ENCODE measurements at places on chromosomes 6 and 20.

- no peak for DNase-seq
Measured at GRCh38 chr6:106446983-106447382, 86.5 kb downstream of the CRYBG1 start.

- no peak for DNase-seq
Measured at GRCh38 chr6:20115246-20115980, 96.9 kb downstream of the MBOAT1 start.

DNA sequence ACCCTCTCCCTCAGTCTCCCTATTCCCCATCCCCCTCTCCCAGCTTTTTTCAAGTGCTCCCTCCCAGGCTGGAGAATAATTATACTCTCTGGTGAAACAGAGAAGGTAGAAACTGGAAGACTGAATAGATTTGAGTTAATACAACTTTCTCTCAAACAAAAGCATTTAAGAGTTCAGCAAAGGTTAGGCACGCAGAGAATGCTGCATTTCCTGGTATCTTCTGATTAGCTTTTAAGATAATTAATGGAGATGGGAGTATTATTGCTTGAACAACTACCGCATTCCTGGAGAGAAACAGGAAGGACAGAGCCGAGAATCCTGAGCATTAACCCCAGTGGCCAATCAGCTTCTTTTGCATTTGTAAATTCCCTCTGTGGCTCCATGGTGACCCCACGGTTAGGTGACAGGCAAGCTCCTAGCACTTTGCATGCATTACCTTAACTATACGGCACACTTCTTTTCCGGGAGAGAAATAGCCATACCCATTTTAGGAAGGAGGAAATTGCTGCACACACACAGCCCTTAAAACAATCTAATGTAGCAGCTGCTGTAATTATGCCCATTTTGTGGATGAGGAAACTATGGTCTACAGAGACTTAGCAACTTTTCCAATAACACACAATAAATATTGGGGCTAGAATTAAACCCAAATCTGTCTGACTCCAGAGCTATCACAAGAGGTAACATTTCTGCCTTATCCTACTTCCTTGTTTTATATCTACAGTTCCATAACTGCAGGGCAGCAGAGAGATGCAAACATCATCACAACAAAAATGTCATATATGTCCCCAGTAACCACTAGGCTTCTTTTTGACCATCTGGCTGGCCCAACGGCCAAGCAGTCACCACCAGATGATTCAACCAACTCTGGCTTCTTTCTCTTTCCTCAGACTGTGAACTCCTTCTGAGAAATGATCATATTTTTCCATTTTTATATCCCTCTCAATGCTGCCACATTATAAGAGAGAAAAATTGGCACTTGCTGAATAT, 169.9 kb downstream of the CD24 start:
- no peak for DNase-seq

DNA sequence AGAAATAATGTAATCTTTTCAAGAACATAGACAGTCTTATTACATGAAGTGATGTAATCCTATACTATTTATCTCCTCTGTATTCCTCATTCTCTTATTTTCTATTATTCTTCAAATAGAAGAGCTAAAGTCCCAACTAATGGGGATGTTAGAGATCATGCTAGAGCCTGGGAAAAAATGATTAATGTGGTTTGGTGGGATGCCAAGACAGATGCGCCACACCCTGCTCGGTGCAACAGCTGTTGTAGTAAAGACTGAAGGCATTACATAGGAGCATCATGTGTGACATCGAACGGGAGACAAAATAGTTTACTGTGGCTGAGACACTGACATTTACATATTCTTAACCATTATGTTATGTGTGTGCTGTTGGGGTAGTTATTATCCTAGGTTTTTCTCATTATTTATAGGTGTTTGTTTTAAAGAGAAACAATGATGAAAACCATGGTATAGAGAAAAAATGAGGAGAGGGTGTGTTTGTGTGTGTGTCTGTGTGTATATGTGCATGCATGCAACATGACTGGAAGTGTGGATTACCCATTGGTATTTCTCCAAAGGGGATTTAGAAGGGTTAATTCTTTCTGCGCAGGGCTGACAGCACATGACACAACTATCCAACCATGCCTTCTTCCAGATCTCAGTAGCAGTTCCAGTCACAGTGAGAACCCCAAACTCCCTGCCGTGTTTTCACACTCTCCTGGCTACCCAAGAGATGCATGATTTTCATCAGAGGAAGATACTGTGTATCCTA, 155.3 kb downstream of the EYA4 start:
- DNase-seq = no peak

GRCh38 chr6:79842376-79843040, 104.8 kb downstream of the ELOVL4 start:
- no peak for DNase-seq

- no peak for DNase-seq
Measured at GRCh38 chr6:39752835-39753724, 27.9 kb upstream of the KIF6 start.

- DNase-seq = no peak
Measured at GRCh38 chr20:52590100-52590499, 382.1 kb upstream of the TSHZ2 start.

GRCh38 chr6:26629359-26629758, 30.2 kb downstream of the ZNF322 start:
- no peak for DNase-seq

DNA sequence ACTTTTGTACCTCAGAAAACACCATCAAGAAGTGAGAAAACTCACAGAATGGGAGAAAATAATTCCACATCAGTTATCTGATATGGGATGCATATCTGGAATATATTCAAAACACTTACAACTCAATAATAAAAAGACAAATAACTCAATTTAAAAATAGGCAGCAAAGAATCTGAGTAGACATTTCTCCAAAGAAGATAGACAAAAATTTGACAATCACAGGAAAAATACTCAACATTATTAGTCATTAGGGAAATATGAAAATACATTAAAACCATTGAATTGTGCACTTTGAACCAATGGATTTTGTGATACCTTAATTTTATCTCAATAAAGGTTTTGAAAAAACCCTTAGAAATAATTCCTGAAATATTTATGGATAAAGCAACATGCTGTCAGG, 36.9 kb upstream of the STMND1 start:
- DNase-seq = no peak

DNA sequence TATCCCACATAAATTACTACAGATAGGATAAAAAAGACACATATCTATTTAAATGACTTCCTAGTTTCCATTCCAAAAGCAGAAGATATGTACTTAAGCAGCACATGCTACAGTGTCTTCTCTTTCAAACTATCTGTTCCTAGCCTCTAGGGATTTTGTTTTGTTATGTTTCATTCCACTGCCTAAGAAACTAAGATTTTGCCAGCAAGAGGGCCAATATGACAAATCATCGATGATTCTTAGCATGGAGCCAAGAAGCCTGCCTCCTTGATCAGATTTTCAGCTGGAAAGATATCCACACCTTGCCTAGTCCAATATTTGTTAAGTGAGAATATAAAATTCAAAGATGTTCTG, 7.0 kb downstream of the SNX5 start:
- DNase-seq = no peak

DNA sequence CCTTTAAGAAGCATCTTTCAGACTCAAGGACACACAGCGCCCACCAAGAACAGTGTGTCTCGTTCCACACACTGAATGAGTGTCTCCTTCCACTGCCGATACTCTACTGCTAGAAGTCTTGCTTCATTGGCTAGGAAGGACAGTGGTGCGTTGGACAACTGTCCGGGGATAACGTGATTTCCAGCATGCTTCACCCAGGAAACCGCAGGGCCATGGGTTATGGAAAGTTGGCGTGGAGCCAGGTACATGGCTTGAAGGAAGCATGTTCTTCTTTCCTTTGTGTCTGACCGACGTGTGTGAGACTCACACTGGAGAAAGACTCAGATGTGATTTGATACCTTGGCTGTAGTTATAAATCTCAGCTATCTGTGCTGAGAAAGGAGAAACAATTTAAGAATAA, 73.2 kb downstream of the SMOC2 start:
- DNase-seq = no peak

- DNase-seq = no peak
Measured at GRCh38 chr6:106165885-106166485, 79.8 kb downstream of the PRDM1 start.

DNA sequence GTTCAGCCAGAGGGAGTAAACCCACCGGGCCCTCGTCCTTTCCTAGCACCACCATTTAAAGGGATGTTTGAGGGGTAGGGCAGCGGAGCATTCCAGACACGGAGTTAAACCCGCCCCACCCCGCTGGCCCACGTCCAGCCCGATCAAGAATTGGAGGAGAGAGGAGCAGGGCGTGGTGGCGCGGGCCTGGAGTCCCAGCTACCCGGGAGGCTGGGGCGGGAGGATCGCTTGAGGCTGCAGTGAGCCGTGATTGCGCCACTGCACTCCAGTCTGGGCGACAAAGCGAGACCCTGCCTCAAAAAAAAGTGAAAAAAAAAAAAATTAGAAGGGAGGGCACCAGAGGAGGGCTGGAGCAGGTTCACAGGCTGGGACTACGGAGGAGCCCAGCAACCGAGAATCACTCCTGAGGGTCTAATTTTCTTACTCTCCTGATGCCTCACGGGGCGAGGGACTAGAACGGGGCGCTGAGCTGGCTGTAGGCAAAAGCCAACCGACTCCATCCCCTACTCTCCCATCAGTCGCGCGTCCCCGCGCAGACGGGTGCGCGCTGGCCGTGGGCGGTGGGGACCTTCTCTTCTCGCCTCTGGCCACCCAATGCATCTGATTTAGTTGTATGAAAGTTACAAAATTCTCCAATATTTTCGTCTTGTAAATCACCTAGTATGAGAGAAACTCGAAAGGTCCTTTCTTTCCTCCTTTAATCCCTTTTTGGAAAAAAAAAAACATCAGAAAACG, 6.1 kb upstream of the HSPA1B start:
- no peak for DNase-seq
